ENCODE measurements at places on chromosomes 5 and 9.

DNA sequence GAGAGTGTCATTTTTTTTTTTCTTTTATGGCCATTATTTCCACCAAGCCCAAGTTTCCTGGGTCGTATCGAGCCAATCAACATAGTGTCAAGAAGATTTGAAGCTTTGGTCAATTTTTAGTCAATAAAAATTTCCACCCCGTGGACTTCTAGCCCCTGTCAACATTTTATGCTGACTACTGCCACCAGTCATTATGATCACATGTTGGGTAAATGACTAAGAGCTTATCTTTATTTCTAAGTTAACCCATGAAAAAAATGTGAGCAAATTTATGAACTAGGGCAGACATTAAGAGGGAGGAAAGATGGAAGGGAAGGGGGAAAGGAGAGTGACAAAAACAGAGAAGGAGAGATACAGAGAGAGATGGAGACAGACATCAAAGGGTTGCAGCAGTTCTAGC lies 143.5 kb upstream of the ALDH1B1 start:
- no peak for DNase-seq

- no peak for DNase-seq
Measured at GRCh38 chr9:131669269-131670157, 70.4 kb downstream of the RAPGEF1 start.

DNA sequence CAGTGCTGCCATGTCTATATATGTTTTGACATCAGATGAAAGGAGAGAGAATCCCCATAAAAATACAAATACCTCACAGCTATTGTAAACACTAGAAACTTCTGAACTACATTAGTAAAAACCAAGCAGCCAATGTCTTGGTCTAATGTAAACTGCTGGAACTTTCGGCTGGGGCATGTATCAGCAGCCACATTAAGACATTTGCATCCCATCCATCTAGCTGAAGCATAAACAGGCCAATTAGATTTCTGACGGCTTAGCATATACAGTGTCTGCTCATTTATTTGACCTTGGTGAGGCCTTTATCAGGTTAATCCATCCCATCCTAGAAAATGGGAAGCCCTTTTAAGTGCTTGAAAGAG lies 65.7 kb downstream of the PTCH1 start:
- no peak for DNase-seq

GRCh38 chr9:122200960-122201595 lies 27.7 kb downstream of the LHX6 start:
- DNase-seq = no peak

- no peak for DNase-seq
Measured at GRCh38 chr5:92566113-92566786, 1014.8 kb downstream of the NR2F1-AS1 start.

DNA sequence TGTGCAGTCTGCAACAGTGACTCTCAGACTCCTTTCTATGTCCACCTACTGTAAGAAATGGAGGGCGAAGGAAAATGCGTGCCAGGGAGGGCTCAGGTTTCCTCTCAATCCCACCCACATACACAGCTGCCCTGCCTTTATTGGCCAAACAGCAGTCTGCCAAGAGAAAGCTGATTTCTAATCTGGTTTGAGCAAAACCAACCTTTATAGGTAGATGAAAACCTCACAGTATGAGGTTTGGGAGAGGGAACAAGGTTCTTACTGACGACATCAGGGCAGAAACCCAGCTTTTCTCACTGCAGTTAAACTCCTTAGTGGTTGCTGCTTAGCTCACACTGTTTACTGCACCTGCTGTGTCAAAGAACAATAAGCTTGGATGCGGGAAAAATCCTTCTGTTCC lies 152.3 kb upstream of the KLF9 start:
- no peak for DNase-seq

DNA sequence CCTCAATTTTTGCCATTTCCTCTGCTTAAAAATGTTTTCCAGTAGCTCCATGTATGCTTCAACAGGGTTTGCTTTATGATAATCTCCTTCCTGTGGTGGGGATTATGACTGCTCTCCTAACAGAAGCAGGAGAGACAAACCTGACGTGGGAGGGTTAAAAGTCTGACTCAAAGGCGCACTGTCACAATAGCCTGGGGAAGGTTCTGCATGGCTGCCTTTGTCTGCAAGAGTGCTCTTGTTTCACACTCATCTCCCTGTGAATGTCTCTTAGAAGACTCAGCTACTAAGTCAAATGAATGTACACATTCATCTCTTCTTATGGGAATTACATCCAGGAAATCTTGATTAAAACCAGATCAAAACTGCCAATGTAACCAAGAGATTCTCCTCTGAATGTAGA lies 90.9 kb upstream of the MTAP start:
- DNase-seq = no peak

DNA sequence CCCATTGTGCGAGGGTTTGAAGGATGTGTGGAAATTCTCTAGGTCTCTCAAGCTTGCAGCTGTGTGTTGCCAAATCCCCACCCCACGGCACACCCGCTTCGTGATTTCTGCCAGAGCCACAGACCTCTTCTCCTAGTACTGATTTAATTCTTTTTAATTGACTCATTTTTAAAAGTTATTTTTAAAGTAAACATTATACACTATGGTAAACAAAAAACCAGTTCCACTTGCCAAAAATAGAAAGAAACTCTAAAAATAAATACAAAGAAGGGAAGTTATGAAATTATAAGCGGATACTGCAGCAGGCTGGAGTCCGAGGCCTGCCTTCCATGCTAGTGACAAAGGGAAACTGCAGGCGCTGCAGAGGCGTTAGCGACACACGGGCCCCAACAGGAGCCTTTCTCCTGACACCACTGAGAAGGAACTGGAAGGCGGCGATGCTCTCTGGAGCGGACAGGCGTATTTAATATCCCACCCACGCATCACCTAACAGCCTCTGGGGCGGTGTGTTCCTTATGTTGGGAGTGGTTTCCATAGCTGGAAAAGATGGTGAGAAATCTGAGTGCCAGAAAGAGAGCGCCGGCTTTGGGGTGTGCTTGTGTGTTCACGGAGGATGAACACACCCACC lies 122.5 kb downstream of the COL23A1 start:
- DNase-seq = no peak

DNA sequence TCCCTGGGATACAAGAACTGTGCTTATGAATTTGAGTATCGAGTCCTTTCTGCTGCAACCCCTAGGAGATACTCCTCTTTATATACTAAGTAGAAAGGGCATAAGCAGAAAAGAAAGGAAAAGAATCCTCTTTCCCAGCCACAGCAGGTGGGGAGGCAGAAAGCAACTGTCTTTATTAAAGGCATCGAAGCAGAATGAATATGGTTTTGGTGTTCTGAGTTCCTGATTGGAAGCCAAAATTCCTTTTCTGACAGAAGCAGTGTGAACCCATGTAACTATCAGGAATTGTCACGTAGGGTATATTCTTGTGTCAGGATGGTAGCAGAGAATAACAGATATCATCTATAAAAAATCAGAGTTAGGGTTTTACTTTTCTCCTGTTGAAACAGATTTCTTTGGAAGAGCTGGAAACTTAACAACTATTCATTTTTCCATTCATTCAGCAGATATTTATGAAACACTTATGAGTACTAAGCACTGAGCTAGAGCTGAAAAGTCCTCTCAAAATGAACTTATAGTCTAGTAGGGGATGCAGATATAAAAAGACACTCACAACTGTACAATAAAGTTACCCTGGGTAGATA lies 96.5 kb upstream of the LHFPL2 start:
- no peak for DNase-seq

GRCh38 chr5:59091965-59092364 lies 509.1 kb downstream of the RAB3C start:
- no peak for DNase-seq

- DNase-seq = no peak
Measured at GRCh38 chr9:125361837-125362531, 100.4 kb downstream of the GAPVD1 start.

DNA sequence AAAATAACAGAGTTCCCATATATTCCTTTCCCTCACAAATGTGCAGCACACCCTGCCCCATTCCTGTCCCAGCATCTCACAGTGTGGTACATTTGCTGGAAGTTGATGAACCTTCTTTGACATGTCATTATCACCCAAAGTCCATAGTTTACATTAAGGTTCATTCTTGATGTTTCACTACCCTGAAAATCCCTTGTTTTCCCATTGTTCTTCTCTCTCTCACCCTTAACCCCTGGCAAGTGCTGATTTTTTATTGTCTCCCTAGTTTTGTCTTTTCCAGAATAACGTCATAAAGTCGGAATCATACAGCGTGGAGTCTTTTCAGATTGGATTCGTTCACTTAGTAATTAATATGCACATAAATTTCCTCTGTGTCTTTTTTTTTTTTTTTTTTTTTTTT lies 48.1 kb downstream of the SPIN1 start:
- no peak for DNase-seq

- DNase-seq = no peak
Measured at GRCh38 chr5:168578006-168578405, 1.2 kb downstream of the PANK3 start.

- no peak for DNase-seq
Measured at GRCh38 chr5:83686251-83686650, 34.4 kb downstream of the HAPLN1 start.

- DNase-seq = no peak
Measured at GRCh38 chr5:109102096-109102690, 307.6 kb downstream of the PJA2 start.

DNA sequence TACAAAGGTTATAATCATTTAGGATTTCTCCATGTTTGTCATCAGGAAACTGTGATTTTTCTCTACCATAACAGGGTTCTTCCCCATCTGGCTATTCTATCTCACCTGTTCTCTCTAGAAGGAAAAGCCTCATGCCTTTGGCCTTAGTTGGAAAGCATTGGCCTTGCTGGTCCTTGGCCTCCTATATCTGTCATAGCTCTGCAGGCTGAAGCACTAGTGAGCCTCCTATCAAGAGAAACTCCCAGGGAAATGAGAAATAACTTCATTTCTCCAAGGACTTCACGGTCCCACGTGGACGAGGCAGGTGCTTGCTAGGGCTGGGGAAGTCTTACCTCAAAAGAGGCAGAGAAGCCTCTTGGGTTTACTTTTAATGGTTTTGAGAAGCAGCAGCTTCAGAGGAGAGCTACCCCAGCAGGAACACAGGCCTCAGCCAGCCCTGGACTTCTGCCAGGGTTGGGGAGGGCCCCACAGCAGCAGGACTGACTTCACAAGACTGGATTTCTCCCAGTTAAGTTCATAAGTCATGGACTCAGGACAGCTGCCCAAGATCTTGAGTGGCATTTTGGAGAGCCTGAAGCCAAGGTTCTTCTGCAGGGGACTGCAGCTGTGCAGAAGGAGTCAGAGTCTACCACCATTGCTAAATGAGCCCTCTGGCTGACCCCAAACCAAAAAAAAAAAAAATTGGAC lies 15.8 kb upstream of the PSAT1 start:
- DNase-seq = no peak

GRCh38 chr5:78320401-78320800 lies 25.9 kb upstream of the AP3B1 start:
- DNase-seq = no peak

GRCh38 chr5:118832974-118833373 lies 155.4 kb downstream of the DTWD2 start:
- no peak for DNase-seq

Measured in T-helper 1 cell (primary cell).